ENCODE measurements at places on chromosomes 11 and 22.
A peak's percentile ranks its signal among the peaks of the same experiment; 100 is the strongest.

GRCh38 chr22:50058906-50059880, 1.1 kb upstream of the TTLL8 start:
- no peak for DNase-seq

- DNase-seq = no peak
These were observed 144.4 kb downstream of the NCAM1 start for GRCh38 chr11:113105592-113105991.

- no peak for DNase-seq
These were observed 512.2 kb upstream of the ARHGAP42 start for GRCh38 chr11:100174881-100175280.

- DNase-seq = no peak
These were observed 121.7 kb downstream of the MIAT start for GRCh38 chr22:26779108-26779507.

- DNase-seq = no peak
These were observed 5.9 kb upstream of the ACY3 start for GRCh38 chr11:67656278-67656922.

DNA sequence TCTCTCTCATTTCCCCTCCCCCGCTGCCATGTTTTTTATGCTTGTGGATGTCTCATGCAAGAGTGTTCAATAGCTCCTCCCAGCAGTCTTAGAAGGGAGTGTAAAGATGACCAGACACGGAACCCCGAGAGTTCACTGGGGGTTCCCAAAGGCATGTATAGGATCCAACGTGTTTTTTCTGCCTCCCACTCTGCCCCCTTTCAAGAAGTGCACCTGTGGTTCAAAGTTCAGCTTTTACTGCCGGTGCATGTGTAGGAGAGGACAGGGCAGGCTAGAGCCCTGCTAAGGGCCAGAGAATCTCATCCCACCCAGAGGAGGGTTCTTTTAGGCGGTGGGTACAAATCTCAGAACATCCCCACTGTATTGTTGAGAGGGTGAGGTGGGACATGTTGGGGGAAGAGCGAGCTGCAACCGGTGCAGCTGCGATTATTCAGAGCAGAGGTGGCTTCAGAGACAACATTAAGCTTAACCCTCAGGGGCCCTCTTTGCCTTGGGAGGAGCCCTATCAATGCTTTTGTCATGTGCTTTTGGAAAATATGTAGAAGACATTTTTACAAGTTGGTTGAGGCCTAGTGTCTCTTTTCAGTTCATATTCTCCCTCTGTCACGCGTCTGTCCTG, 14.5 kb downstream of the MIF start:
- DNase-seq = no peak

DNA sequence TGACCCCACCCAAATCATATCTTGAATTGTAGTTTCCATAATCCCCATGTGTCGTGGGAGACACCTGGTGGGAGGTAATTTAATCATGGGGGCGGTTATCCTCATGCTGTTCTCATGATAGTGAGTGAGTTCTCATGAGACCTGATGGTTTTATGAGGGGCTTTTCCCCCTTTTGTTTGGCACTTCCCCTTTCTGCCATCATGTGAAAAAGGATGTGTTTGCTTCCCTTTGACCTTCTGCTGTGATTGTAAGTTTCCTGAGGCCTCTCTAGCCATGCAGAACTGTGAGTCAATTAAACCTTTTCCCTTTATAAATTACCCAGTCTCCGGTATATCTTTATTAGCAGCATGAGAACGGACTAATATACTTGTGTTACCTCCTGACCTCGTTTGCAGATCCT, 156.6 kb upstream of the MTNR1B start:
- DNase-seq = no peak

DNA sequence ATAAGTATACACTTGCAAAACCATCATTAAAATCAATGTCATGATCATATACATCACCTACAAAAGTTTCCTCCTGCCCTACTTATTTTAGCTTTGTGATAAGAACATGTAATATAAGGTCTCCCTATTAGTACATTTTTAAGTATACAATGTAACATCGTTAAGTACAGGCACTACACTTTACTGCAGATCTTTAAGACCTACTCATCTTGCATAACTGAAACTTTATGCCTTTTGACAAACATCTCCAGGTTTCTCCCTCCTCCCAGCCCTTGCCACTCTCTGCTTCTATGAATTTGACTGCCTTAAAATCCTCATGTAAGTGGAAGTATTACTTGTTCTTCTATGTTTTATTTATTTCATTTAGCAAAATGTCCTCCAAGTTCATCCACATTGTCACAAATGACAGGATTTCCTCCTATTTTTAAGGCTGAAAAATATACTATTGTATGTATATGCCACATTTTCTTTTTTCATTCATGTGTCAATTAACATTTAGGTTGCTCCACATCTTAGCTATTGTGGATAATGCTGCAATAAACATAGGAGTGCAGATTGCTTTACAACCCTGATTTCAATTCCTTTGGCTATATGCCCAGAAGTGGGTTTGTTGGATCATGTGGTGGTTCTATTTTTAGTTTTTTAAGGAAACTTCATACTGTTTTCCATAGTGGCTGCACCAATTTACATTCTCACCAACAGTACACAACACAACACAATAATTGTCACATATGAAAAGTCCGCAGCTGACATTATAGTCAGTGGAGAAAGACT, 471.1 kb upstream of the ANO3 start:
- no peak for DNase-seq

- DNase-seq = peak; percentile 74
These were observed 12.0 kb downstream of the BRSK2 start for GRCh38 chr11:1401656-1402221.

GRCh38 chr11:2561696-2562581, 117.1 kb downstream of the KCNQ1 start:
- DNase-seq = no peak

DNA sequence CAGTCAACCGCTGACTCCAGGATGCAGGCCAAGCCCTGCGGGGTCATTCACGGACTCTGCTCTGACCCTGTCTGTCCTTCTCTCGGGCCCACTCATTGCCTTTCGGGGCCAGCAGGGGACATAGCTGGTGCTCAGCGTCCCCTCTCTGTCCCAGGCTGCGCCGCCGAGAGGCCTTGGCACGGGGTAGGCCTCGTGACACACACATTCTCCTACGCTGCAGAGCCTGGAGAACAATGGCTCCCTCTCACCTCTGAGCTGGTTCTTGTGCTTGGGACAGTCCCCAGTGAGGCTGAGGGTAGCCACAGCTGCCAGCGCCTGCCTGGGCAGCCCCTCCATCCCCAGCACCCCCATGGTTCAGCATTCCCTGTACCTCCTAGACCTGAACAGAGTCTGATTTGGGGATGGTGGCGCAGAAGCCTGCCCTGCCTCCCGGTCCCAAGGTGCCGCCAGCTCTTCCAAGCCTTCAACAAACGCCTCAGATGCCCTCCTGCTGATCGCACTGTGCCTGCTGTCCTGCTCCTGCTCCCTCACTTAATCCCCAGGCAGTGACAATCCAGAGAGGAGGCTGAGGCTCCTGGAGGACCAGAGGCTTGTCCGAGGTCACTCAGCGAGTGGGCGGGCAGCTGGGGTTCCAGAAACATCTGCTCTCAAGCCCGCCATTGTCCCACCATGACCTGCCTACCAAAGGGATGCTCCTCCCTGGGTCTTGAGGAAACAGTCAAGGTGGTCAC, 30.4 kb downstream of the DUSP8 start:
- no peak for DNase-seq

GRCh38 chr11:746289-747157, 741 bp upstream of the TALDO1 start:
- DNase-seq = no peak

DNA sequence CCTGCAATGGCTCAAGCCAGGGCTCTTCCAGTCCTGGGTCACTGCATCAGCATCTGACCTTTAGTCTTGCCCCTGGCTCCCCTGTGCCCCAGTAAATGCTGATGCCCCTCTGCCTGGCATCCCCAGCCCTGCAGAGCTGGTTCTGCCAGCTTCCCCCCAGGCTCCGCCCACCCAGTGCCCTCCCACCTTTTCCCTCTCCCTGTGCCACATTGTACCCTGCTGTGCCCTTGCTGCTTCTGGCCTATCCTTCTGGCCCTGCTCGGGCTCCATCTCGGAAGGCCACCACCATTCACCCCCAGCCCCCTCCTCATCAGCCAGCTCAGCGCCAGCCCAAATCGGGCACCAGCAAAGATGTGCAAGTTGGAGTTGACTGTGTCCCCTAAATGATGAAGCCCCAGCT, 7.4 kb downstream of the CAPN5 start:
- DNase-seq = no peak

- no peak for DNase-seq
These were observed 12.1 kb downstream of the MAPK8IP2 start for GRCh38 chr22:50612528-50613221.

DNA sequence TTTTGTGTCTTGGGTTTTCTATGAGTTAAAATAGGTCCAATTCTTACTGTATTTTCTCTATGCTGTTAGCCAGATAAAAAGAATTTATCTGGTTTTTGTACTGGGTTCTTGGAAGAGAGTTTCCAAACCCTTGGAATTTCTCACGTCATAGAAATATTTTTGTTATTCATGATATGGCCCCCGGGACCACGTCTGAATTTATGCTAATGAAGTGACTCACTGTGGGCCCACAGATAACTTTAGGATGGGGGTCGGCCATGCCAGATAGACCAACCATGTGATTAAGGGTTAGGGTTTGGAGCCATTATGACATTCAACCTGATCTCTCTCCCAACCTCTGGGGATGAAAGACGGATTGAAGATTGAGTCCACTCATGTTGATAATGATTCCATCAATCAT, 35.6 kb upstream of the DDI1 start:
- DNase-seq = no peak

- no peak for DNase-seq
These were observed 8.6 kb downstream of the MUC5B start for GRCh38 chr11:1231396-1232020.

DNA sequence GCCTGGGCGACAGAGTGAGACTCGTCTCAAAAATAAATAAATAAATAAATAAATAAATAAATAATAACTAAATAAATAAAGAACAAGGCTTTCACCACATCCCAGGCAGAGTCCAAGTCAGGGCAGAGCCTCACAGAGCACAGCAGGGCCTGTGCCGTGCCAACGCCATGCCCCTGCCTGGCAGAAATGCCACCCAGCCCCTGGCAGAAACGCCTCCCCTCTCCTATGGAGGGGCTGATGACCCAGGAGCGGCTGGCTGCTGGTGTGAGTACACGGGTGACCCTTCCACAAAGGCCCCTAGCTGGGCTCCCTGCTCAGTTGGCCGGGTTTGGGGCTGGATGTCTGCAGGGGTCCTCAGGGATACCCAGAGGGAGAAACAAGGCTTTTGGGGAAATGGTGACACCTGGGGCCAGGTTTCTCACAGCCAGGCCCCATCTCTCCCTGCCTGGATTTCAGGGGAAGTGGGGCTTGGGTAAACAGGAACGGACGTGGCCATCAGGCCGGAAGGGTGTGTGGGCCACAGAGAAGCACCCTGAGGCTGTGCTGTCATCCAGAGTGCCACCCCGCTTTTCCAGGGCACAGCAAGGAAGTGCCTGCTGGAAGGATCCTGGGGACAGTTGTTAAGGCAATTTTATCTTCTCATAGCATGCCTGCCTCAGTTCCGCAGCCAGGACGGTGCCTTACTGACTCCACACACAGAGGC, 5.1 kb downstream of the BID start:
- DNase-seq = no peak

- no peak for DNase-seq
These were observed 167.4 kb downstream of the MN1 start for GRCh38 chr22:27634043-27634740.

DNA sequence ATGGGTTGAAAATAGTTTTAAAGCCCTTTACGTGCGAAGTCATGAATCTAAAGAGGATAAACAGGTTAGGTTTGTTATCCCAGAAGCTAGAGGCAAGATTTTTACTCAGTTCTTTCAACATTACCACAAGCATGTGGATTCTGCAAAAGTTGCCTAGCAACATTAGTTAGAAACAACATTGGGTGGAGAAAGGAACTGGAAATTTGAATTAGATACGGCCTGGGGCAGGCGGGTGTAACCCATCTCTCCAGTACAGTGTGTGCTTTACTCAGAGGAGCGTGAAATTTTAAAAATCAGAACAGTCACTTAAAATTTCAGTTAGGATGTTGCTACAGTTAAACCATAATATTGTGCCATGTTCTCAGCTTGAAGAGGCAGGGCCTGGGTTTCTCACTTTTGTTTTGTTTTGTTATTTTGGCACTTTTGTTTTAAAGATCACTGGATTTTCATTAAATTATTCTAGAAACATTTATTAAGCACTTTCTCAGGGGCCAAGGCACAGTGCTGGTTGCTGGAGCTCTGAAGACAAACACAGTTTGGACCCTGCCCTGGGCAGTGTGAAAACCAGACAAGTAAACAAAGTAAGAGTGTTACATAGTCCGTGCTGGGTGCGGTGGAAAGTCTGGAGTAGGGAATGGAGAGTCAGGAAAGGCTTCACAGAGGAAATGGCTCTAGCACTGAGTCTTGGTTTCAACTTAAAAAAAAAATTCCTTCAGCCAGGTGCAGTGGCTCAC, 4.4 kb upstream of the WEE1 start:
- DNase-seq = no peak

DNA sequence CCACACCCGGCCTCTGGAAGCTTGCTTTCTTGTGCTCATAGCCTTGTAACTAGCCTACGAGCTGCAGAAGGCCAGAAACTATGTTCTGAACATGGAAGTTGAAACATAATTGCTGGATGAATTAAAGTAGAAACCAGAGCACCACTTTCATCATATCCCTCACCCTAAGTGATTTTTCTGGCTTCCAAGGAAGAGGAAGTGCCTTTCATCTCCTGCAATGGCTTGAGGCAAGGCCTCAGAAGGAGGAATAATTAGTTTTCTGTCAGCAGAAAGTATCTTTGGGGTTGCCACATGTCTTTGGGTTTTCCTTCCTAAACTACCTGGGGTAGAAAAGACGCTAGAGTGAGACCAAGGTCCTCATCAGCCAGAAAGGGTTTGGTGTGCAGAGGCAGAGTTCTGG, 14.5 kb downstream of the RPL27A start:
- DNase-seq = no peak

- no peak for DNase-seq
These were observed 2.2 kb downstream of the PAK1 start for GRCh38 chr11:77471558-77472193.

DNA sequence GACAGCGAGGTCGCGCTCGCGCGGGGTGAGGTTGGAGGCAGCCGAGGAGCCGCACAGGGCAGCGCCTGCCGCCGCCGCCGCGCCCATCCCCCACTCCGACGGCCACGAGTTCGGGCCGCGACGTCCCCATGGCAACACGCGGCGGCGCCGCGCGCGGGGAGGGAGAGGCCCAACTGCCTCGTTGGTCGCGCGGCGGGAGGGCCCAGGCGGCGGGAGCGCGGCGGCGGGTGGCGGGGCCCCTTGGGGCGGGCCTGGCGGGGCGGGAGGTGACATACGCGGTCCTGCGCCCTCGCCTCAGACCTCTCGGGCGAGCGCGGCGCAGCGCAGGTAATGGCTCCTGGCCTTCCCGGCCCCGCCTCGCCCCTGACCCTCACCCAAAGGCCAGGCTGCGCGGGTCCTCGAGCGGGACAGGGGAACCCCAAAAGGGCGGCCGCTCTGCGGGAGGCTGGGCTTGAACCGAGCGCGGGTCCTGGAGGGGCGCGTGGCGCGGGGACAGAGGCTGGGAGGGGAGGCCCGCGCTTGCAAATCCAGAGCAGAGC, at the start of gene DEUP1:
TSS of gene DEUP1 (plus strand) at position 297 of the 539 bp plus-strand sequence. CDS start 1,518 bp downstream, outside the sequence.
- DNase-seq = peak; percentile 34

Data from GM12891 (cell line).